ENCODE measurements at places on chromosomes 7 and 10.

DNA sequence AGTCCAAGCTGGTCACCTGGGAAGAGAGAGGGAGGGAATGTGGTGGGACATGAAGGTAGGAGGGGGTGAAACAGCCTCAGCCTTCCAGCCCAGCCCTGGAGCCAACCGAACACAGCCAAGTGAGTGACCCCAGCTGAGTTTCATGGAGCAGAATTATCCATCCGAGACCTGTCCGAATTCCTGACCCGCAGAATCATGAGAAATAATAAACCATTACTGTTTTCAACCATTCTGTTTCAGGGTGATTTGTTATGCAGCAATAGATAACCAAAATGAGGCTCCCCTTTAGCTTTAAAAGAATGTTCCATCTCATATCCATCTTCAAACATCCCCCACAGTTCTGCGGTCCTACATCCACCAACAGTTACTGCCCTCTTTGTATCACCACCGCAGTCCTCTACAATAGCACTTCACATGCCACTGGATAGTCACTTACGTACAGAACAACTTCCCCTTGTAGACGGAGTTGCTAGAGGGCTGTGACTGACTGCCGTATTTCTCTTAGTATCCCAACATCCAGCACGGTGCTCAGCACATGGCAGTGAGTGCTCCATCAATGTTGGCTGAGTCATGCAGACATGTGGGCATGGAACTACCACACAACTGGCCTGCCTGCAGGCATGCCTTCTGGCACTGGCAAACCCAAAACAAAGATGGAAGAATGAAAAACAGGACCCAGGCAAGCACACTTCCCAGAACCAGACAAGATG is 18.5 kb downstream of the KIAA1549 start:
- DNase-seq, result no peak

DNA sequence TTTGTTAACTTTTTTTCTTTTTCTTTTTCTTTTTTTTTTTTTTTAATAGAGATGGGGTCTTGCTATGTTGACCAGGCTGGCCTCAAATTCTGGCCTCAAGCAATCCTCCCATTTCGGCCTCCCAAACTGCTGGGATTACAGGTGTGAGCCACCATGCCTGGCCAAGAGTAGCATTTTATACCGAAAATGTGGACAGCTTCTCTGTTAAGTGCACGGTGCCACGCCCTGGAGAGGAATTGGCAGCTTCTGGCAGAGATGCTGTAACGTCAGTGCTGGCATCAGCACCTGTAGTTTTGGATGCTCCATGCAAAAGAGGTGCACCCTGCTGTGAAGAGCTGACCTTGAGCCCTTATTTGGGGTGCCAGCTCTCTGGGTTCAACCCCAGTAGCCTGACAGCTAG is 18.2 kb downstream of the IL15RA start:
- DNase-seq, result no peak

GRCh38 chr10:35372329-35372728 is 36.0 kb downstream of the CCNY start:
- DNase-seq, result peak; percentile 80

GRCh38 chr7:74233655-74234285 is 20.4 kb downstream of the RFC2 start:
- no peak for DNase-seq

DNA sequence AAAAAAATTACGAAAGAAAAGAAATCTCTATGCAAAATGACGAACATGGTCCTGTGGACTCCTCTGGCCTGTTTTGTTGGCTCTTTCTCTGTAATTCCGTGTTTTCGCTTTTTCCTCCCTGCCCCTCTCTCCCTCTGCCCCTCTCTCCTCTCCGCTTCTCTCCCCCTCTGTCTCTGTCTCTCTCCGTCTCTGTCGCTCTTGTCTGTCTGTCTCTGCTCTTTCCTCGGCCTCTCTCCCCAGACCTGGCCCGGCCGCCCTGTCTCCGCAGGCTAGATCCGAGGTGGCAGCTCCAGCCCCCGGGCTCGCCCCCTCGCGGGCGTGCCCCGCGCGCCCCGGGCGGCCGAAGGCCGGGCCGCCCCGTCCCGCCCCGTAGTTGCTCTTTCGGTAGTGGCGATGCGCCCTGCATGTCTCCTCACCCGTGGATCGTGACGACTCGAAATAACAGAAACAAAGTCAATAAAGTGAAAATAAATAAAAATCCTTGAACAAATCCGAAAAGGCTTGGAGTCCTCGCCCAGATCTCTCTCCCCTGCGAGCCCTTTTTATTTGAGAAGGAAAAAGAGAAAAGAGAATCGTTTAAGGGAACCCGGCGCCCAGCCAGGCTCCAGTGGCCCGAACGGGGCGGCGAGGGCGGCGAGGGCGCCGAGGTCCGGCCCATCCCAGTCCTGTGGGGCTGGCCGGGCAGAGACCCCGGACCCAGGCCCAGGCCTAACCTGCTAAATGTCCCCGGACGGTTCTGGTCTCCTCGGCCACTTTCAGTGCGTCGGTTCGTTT is 83.5 kb upstream of the SLF2 start:
- no peak for DNase-seq

GRCh38 chr7:150860291-150860977 is 8.1 kb downstream of the AOC1 start:
- no peak for DNase-seq

DNA sequence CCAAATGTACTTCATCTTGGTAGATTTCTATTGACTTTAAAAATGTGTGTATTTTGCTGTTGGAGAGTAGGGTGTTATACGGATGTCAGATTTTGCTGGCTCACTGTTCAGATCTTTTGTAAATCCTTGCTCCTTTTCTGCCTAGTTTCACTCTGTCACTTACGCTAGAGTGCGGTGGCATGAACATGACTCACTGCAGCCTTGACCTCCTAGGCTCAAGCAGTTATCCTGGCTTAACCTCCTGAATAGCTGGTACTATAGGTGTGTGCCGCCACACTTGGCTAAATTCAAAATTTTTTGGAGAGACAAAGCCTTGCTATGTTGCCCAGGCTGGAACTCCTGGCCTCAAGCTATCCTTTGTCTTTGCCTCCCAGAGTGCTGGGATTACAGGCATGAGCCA is 29.4 kb downstream of the BMS1 start:
- no peak for DNase-seq

DNA sequence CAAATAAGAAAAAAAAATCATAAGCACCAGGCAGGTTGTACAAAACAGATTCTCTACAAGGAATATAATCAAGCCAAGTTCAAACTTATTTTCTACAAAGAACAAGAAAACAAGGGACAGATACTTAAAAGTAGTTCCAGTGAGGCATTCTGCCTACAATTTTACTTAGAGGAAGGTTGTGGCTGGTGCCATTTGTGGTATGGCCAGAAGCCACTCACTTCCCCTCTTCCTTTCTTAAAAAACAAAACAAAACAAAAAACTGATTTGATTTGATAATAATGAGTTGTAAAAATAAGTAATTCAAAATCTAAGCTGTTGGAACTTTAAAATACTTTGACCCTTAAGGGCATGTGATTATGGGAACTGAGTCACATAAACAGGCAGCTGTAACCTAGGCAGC is 420.6 kb downstream of the CALN1 start:
- DNase-seq, result no peak

DNA sequence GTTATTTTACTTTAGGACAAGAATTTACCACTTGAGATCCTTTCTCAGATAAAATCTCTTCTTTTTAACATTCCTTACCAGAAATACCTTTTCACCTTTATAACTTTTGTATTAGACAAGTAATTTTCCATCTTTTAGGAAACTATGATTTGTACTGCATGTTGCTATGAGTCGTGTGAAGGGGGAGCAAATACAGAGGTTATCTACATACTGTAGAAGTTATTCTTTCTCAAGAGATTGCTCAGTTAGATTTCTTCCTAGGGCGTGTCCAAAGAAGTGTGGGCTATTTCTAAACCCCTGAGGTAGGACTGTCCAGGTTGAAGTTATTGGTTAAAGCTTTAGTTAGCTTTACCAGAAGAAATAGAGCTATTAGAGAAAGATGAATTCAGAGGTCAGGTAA is 30.2 kb upstream of the ARHGAP12 start:
- no peak for DNase-seq

DNA sequence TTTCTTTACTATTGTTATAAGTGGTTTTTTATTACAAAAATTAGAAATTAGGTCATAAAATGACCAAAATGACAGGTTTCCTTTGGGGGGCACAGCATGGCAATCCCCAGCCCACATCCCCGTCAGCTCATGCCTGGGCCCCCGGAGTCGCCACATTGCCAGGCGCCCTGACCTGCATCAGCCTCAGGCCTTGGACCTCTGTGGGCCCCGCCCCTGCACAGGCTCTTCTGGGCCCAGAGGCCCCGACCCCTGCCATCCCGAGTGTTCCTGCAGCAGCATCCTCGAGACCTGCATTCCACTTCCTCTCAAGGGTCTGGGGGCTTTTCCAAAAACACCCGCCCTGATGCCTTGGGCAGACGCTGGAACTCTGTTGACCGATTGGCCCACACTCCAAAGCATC is 391.1 kb upstream of the MGMT start:
- DNase-seq, result no peak

GRCh38 chr7:106588422-106589197 is 72.3 kb downstream of the CCDC71L start:
- no peak for DNase-seq

GRCh38 chr7:80403686-80404241 is 108.1 kb downstream of the GNAT3 start:
- DNase-seq, result no peak

DNA sequence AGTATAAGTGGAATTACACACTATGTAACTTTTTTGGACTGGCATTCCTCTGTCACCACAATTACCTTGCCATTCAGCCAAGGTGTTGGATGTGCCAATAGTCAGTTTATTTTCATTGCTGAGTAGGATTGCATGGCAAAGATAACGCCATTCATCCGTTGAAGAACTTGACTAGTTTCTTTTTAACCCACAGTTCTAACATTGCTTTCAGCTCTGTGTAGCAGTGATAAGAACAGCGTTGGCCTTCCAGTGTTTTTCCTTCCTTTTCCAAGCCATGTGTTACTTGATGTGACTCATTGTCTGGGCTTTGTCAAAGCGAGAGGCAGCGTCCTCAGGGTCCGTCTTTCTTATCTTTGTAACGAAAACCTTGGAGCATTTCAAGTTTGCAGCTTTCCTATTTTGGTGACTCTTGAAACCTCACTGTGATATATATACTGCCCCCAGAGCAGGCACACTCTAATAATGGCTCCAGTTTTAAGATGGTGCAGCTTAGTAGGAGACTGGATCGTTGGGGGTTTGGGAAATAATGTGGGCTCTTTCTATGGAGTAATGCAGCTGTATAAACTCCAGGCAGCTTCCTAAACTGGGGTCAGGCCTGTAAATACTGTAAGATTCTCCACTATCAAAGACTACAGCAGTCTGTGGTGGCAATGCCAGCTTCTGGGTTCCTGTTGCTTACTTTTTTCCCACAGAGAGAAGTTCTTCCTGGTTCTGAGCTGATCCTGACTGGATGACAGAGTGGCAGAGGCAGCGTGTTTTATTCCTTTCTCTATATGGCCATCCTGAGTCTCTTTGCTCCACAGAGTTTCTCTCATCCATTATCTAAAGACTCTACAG is 41.7 kb downstream of the AKR1E2 start:
- DNase-seq, result no peak

- DNase-seq, result no peak
Measured at GRCh38 chr7:134865001-134865845, 85.8 kb downstream of the CALD1 start.

Data from bone marrow (tissue), 2 donors.